Left ventricle myocardium inferior (tissue), 1 donor: ENCODE measurements at places on chromosomes 4 and X.

- no peak for DNase-seq
These were observed 1607.4 kb downstream of the C4orf33 start for GRCh38 chr4:130703211-130703935.

- peak; percentile 57 for DNase-seq
These were observed 59.3 kb downstream of the MAML3 start for GRCh38 chr4:140094438-140095420.

GRCh38 chr4:89922848-89923416 lies 28.3 kb downstream of the MMRN1 start:
- no peak for DNase-seq

GRCh38 chr4:3849140-3849539 lies 83.0 kb downstream of the ADRA2C start:
- no peak for DNase-seq
